Fibroblast of the aortic adventitia (primary cell): ENCODE measurements at places on chromosomes 5 and 9. TPM values are rescaled to one million over a fixed set of nuclear protein-coding genes. Genes with fewer than 3 reads are reported as not detected.

DNA sequence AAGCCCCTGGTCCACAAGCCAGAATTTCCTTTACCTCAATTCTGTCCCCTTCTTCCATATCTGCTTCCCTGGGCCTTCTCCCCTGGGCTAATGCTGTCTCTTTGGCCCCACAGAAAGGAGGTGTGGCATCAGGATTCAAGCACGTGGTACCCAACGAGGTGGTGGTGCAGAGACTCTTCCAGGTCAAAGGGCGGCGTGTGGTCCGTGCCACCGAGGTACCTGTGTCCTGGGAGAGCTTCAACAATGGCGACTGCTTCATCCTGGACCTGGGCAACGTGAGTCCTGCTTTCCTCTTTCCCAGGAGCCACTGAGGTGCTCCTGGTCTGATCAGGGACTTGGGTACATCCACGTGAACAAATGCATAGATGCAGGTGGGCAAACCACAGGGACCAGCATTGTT lies 42.6 kb downstream of the GSN start:
- DNase-seq, result no peak

- DNase-seq, result no peak
Measured at GRCh38 chr9:131960851-131961495, 118.7 kb downstream of the MED27 start.

The ADAMTS12 gene
- total RNA-seq, result 13.0 and 21.8 TPM in 2 replicates

The PCDHGB3 gene
- 7.7 and 9.6 TPM in 2 replicates for total RNA-seq

DNA sequence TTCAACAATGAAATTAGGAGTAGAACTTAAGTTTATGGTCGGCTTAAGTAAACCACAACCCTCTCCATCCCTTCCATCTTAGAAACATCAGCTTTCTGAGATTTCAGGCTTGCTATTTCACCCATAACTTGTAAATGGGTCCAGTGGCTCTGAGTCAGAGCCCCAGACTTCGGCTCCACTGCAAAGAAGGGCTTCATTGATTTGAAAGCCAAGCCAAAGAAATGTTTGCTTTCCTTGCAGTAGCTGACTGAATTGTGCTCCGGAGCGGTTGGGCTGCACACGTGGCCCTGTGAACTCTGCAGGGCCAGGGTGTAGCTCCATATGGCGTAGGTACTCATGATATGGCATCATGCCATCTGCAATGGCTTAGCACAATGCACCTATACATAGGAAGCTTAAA lies 57.0 kb downstream of the NREP start:
- no peak for DNase-seq

GRCh38 chr5:504326-505154 lies 19.7 kb downstream of the SLC9A3 start:
- no peak for DNase-seq

GRCh38 chr9:17130291-17130690 lies 4.5 kb upstream of the CNTLN start:
- DNase-seq, result no peak

- peak; percentile 63 for DNase-seq
Measured at GRCh38 chr5:65142511-65143011, 339.2 kb downstream of the ADAMTS6 start.

GRCh38 chr9:136177224-136177623 lies 27.7 kb downstream of the LHX3 start:
- no peak for DNase-seq

DNA sequence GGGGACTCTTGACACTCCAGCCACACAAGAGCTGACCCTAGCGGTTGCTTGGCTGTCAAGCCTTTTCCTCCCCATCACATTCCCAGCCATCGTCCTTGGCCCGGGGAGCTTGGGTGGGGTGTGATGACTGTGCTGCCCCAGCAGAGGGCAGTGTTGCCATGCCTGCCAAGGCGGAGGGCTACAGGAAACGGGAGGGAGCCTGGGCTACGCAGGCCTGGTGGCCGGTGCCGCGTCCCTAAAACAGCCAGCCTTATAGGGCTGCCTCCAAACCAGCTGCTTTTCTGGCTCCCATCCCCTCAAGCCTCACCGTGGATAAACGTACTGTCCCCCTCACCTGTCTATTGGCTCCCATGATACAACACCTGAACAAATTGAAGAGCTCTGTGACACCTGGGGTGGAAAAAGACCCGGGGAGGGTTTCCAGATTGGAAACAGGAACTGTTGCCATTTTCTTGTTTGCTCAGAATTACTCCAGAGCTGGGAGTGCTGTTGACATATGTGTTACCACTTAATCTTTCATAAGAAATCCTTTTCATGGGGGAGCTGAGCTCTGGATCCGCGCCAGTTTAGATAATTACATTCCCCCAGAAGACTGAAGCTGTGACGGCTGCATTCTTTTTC lies 72.8 kb upstream of the ASTN2 start:
- peak; percentile 25 for DNase-seq

GRCh38 chr5:128155776-128156175 lies 72.2 kb downstream of the SLC12A2 start:
- DNase-seq, result peak; percentile 13

The CDH6 gene
- total RNA-seq, result 7.4 and 103 TPM in 2 replicates
